T-helper 1 cell (primary cell): ENCODE measurements at places on chromosomes 2 and 18.

DNA sequence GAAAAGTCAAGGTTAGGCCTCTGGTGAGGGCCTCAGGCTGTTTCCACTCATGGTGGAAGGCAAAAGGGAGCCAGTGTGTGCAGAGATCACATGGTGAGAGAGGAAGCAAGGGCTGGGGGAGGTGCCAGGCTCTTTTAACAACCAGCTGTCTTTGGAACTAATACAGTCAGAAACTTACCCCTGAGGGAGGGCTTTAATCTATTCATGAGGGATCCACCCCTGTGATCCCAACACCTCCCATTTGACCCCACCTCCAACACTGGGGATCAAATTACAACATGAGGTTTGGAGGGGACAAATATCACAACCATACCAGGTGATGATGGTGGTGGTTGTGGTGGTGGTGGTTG lies 10.9 kb downstream of the POLI start:
- no peak for DNase-seq

DNA sequence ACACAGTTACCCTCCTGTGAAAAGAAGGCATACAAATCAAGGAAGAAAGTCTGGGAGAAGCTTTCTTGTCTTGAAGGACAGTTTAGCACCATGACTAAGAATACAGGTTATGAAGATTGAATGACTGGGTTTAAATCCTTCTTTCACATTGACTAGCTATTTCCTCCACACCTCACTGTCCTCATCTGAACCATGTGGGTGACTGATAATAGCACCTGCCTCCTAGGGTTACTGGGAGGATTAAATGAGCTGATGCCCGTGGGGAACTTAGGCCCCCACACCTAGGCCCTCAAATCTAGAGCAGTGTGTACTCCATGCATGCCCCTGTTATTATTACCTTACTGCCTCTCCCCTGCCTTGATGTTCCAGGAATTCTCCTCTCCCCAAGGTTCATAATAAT lies 202.9 kb downstream of the FBXO15 start:
- DNase-seq: no peak

GRCh38 chr2:129354631-129355030 lies 624.8 kb upstream of the RAB6C start:
- no peak for DNase-seq

DNA sequence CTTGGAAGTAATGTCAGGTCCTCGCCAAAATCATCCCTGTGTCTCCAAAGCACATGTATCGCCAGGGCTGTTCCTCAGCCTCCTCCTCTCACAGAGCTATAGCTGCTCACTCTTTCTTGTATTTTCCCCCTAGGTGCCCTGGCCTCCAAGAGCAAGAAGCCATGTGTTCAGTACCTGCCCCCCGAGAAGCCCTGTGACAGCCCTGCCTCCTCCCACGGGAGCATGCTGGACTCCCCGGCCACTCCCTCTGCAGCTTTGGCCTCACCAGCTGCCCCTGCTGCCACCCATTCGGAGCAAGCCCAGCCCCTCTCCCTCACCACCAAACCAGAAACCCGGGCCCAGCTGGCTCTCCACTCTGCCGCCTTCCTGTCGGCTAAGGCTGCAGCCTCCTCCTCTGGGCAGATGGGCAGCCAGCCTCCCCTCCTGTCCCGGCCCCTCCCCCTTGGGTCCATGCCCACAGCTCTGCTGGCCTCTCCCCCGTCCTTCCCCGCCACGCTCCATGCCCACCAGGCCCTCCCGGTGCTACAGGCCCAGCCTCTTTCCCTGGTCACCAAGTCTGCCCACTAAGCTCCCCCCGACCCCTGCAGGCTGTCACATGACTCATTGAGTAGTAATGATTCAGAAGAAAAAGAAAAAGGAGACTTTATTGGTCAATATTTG lies 18.8 kb downstream of the TGOLN2 start:
- DNase-seq: no peak

DNA sequence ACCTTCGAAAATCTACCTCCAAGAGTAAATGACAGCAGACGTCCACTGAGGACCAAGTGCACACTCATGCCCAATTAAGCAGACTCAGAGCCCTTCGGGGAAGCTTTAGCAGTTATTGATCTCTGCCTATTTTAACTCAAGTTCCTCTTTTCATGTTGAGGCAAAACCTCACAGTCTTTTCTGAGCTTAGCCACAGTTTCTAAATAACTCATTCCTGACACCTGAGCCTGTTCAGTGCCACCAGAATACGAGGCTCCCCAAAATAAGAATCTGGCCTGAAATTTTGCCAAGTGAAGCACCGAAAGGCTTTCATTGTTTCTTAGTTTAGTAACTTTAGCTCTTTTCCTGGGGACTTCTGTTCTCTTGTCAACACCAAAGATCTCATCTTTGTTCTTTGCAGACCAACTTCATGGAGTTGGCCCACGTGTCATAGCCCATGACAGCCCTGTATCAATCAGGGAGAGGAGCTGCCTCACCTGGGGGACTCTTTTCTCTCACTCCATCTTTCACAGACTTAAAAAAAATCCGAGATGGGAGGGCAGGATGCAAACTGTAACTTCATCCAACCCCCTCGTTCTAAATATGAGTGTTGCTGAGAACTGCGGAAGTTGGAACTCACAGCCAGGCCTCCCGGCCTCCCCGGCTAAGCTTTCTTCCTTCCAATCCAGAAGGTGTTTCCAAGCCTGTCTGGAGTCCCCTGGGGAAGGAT lies 22.2 kb downstream of the INPP5D start:
- DNase-seq: peak; percentile 81

GRCh38 chr18:8403713-8404112 lies 205.5 kb upstream of the RAB12 start:
- no peak for DNase-seq

- DNase-seq: no peak
Measured at GRCh38 chr2:215397632-215398341, 38.1 kb downstream of the FN1 start.

DNA sequence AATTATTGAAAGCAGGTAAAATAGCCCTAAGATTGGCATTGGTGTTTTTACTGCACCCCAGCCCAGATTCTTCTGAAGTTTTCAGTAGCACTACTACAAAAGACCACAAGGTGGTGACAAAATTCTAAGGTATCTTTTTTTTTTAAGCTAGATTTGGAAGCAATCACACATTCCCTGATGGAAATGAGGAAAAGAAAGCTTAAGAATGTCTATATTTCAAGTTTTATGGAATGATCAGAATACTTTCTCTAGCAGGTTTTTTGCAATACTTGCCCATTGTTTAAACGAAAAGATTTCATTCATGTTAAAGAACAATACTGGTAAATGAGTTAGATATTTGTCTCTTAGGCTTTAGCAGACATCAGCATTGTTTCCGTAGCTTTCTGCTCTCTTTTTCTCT lies 32.1 kb upstream of the ZNF638 start:
- no peak for DNase-seq

DNA sequence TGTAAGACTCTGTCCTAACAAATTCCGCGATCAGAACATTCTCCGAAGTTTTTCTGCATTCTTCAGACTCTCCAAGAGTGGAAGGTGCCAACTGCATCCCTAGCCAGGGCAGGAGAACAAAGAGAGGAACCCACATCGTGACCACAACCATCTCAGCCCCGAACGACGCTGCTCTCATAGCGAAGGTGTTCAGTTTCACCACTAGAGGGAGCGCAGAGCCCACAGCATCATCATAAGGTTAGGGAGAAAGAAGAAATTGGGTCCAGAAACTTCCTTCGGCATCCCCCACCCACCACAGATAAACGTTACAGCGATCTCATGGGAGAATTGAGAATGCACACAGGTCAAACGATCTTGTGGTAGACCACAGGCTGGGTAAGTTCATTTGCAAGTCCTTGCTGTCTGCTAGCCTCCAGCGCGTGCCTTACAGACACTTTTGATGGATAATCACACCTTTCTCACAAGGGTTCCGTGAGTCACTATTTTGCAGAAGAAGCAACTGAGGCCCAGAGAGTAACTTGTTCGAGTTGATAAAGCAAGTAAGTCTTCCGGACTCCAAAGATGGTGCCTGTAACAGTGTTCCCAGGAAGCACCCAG lies 53.7 kb upstream of the ARL4C start:
- peak; percentile 55 for DNase-seq
